ENCODE measurements at places on chromosomes 11 and 22.

- no peak for DNase-seq
Measured at GRCh38 chr22:49461674-49462073, 366.0 kb downstream of the BRD1 start.

- no peak for DNase-seq
Measured at GRCh38 chr11:108852701-108853100, 187.8 kb downstream of the DDX10 start.

GRCh38 chr22:35517207-35517606, 23.4 kb upstream of the RASD2 start:
- no peak for DNase-seq

DNA sequence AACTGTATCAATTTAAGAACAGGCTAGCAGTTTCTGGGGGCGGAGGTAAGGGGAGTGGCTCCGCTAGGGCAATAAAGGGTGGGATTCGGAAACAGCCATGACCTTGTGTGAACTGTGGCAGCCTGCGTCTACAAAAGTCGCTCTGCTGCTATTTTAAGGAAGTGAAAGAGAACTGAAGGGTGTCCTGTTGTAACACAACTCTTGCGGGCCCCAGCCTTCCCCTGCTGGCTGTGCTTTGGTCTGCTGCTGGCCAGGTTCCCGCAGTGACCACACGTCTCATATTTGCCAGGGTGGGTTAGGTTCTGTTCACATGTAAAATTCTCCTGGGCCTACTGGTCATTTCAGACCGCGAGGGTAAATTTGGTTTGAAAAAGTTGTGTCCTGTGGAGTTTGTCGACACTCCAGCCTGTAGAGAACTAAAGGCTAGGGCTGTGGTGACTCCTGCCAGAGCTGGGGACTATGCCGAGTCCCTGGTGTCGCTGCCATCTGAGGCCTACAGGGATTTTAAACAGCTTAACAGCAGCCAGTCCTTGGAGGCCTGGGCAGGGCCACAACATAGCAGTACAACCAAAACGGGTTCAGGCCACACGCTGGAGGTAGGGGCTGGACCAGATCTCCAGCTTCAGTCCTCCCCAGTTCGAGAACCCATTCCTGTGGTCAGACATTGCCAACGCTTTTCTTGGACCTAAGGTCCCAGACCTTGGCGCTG, 1.1 kb upstream of the PPFIBP2 start:
- DNase-seq, result no peak

- DNase-seq, result no peak
Measured at GRCh38 chr22:28833276-28833923, 33.0 kb upstream of the XBP1 start.

GRCh38 chr11:126123686-126124085, 61.0 kb upstream of the CDON start:
- no peak for DNase-seq

DNA sequence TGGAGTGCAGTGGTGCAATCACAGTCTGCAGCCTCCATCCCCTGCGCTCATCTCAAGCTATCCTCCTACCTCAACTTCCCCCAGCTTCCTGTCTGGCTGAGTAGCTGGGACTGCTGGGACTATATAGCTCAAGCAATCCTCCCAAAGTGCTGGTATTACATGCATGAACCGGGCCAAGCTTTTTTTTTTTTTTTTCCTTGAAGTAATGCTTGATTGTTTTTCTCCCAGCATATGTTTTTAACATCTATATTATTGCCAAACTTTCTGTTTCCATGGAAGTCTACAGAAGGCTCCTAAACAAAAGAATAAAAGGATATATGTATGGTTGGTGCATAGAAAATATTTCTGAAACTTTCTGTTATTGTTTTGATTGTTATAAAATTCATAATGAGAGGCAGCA, 853.6 kb downstream of the KCNA4 start:
- DNase-seq, result no peak

DNA sequence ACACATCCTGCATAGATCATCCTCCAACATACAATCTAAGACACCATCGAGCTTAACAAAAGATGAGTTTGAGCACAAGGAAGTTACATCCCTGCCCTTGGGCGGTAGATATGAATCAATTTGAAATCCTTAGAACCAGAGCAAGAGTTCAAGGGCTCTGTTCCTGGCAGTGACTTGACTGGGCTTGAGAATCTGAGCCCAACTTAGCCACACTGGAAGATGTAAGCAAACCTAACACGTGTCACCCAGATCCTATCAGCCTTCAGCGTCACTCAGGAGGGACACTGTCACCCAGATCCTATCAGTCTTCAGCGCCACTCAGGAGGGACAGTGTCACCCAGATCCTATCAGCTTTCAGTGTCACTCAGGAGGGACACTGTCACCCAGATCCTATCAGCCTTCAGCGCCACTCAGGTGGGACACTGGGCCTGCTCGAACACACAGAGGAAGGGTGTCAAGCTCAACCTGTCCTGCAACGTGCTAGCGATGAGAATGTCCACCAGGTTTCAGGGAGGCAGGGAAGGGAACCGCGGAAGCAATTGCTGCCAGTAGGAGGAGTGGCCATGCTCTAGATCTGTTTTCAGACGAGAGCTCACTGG, 32.8 kb upstream of the CTSD start:
- DNase-seq, result no peak

GRCh38 chr11:7511401-7511800, 2.4 kb upstream of the PPFIBP2 start:
- peak; percentile 83 for DNase-seq

DNA sequence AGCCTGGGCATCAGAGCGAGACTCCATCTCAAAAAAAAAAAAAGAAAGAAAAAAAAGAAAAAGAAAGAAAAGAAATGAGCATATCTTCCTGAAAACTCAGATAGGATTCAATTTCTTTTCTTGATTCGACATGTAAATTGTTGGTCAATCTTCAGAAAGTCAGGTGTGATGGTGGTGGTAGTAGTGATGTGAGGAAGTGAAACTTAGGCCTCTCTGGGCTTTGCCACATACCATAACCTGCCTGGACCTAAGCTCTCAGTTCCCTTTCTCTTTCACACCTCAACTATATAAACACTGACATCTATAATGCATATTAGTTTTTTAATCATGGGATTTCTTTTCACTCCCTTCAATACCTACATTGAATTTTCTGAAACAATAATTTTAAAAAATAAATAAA, 98.0 kb upstream of the TBCEL start:
- no peak for DNase-seq

GRCh38 chr11:127070808-127071207, 70.2 kb upstream of the KIRREL3 start:
- DNase-seq, result no peak

- DNase-seq, result no peak
Measured at GRCh38 chr22:27537501-27537900, 264.1 kb downstream of the MN1 start.

GRCh38 chr11:94457118-94458029, 36.3 kb downstream of the MRE11 start:
- no peak for DNase-seq

DNA sequence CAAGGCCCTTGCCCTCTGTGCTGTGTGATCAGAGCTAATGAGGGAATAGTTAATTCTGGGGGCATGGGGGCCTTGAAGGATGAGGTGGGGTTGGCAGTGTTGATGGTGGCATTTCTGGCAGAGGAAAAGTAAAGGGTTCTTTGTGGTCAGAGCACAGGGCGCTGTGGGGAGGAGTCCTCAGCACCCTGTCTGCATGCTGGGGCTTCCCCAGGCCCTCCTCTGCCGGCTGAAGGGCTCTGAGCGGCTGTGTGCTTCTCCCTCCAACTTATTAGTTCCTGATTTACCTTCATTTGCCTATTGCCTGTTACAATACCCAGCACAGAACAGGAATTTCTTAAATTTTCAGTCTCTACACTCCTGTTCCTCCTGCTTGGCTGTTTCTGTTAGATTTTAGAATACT, 122.8 kb downstream of the HIPK3 start:
- DNase-seq, result no peak
